ENCODE measurements at places on chromosomes 7 and 10. TPM values are rescaled to one million over a fixed set of nuclear protein-coding genes. Genes with fewer than 3 reads are reported as not detected.

The CNPY1 gene
- not detected for total RNA-seq

GRCh38 chr7:1123715-1124114 is 35.8 kb downstream of the GPER1 start:
- H3K27me3 ChIP-seq, result no peaks in the 10 kb centered on the region
- H3K4me1 ChIP-seq, result no peaks in the 10 kb centered on the region
- H3K4me3 ChIP-seq, result no peak overlapping the region
- no peaks in the 10 kb centered on the region for H3K36me3 ChIP-seq
- DNase-seq, result peak; percentile 94

DNA sequence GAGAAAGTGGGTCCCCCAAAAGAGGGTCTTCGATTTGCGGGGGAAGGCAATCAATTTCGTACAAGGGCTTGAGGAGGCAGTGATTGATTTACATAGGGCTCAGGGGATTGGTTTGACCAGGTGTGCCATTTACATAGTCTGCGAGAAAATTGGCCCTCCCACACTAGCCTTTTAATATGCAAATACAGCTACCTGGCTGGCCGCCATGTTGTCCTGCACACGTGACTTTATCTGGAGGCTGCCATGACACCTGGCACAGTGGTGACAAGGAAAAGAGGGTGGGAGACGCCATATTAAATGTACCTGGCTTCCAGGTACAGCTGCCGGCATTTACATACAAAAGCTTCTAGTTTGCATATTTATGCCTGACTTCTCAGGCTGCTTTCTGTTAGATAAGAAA is 1577.2 kb upstream of the LRRTM3 start:
- no peaks in the 10 kb centered on the region for H3K4me1 ChIP-seq
- H3K36me3 ChIP-seq, result no peaks in the 10 kb centered on the region
- no peak for DNase-seq
- H3K4me3 ChIP-seq, result no peak overlapping the region

The FBXL13 gene
- 1.4 TPM for total RNA-seq

DNA sequence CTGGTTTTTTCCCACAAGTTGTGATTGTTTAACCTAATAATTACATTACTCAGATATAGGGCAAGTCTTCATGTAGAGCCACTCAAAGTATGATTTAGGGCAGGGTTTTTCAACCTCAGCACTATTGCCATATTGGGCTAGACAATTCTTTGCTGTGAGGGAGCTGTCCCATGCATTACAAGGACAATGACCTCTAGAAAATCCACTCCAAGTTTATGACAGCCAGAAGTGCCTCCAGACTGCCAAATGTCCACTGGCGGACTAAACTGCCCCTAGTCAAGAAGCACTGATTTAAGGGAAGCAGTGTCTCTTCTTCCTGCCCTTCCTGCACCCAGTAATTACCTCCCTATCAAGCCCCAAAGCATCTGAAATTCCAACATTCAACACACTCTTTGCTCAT is 54.4 kb downstream of the ZNF800 start:
- no peaks in the 10 kb centered on the region for H3K27me3 ChIP-seq
- H3K4me1 ChIP-seq, result no peaks in the 10 kb centered on the region
- H3K36me3 ChIP-seq, result no peaks in the 10 kb centered on the region
- H3K27ac ChIP-seq, result no peak overlapping the region
- no peak overlapping the region for H3K4me3 ChIP-seq
- no peak for DNase-seq

The SLC13A1 gene
- not detected for total RNA-seq

The C10orf90 gene
- not detected for total RNA-seq

GRCh38 chr10:33263453-33263852 is 71.0 kb downstream of the NRP1 start:
- no peak overlapping the region for H3K4me3 ChIP-seq
- H3K27me3 ChIP-seq, result no peaks in the 10 kb centered on the region
- H3K27ac ChIP-seq, result no peak overlapping the region

The RPEL1 gene
- not detected for total RNA-seq

The PRRT4 gene
- 0.23 TPM for total RNA-seq

DNA sequence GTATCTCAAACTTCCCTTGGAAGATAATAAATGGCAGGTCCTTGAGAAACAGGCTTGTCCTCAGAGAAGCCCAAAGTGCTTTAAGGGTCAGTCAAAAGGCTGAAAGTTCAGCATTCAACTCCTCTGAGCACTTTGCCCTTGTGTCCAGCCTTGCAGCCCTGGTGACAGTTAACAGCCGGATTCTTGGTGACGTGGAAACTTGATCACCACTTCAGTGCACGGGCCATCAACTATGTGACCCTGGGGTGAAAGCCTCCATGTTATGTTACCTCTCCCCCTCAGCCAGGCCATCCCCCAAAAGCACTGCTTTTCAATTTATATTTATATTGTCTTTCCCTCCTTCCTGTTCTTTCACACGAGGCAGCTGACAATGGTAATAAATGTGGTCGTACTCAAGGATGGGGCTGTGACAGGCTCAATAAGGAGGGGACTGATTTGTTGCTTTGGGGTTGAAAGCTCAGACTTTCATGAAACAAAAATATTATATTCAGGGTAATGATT is 164.0 kb upstream of the NRP1 start:
- H3K4me1 ChIP-seq, result no peaks in the 10 kb centered on the region
- H3K27me3 ChIP-seq, result no peaks in the 10 kb centered on the region
- DNase-seq, result no peak

DNA sequence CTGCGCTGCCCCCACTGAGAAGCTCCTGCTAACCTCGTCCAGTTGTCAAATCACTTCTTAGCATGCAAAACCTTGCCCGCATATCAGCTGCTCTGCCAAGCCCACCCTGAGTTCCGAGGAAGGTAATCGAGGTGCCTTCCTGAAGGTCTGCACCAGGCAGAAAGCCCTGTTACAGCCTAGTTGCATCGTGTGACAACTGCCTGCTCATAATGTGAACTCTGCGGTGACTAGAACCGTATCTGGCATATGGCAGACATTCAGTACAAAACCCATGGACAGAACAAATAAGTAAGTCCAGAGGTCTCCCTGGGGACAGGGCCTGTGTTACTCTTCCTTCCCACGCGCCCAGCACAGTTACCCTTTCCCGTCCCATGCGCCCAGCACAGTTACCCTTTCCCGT is 394.3 kb downstream of the DNAJB6 start:
- H3K36me3 ChIP-seq, result no peaks in the 10 kb centered on the region
- DNase-seq, result no peak
- H3K27me3 ChIP-seq, result no peaks in the 10 kb centered on the region
- H3K4me3 ChIP-seq, result no peak overlapping the region
- H3K27ac ChIP-seq, result no peak overlapping the region

GRCh38 chr7:143181349-143181748 is 1.9 kb upstream of the TAS2R39 start:
- no peak for DNase-seq
- H3K4me1 ChIP-seq, result no peaks in the 10 kb centered on the region
- no peak overlapping the region for H3K4me3 ChIP-seq
- no peaks in the 10 kb centered on the region for H3K27me3 ChIP-seq

- peak; percentile 65 for DNase-seq
- H3K27me3 ChIP-seq, result no peaks in the 10 kb centered on the region
- H3K4me1 ChIP-seq, result no peaks in the 10 kb centered on the region
- H3K36me3 ChIP-seq, result no peaks in the 10 kb centered on the region
- no peak overlapping the region for H3K27ac ChIP-seq
Observed at GRCh38 chr7:155789001-155789725, 23.1 kb downstream of the SHH start.

The TNPO3 gene
- total RNA-seq, result 31.4 TPM

GRCh38 chr10:42875798-42876341 is 93.3 kb downstream of the BMS1 start:
- no peak overlapping the region for H3K27ac ChIP-seq
- no peak overlapping the region for H3K4me3 ChIP-seq
- DNase-seq, result no peak
- H3K4me1 ChIP-seq, result no peaks in the 10 kb centered on the region
- H3K36me3 ChIP-seq, result no peaks in the 10 kb centered on the region
- no peaks in the 10 kb centered on the region for H3K27me3 ChIP-seq

DNA sequence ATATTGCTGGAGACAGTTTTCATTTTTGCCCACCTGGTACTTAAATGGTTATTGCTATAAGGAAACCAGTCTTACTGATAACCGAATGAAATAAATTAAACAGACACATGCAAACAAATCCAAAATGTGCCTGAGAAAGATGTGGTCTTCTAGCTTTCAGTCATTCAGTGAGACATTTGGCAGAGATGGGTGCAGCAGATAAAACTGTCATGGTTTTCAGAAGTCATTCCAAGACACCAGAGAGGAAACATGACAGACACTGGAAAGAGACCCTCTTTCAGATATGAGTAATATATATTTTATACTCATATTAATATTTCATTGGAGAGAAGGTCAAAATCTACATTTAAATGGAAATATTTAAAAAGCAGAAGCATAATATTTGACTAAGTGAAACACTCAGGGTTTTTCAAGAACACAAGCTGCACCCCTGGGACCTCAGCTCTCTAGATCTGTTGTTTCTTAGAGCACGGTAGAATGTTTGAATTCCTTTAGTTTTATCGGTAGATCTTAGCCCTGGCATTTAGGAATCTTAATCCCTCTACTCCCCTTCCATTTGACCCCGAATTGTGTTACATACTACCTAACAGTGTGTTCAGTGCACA is 246.1 kb downstream of the AUTS2 start:
- no peaks in the 10 kb centered on the region for H3K27me3 ChIP-seq
- no peak for DNase-seq
- no peak overlapping the region for H3K4me3 ChIP-seq
- H3K27ac ChIP-seq, result no peak overlapping the region
- no peaks in the 10 kb centered on the region for H3K4me1 ChIP-seq

DNA sequence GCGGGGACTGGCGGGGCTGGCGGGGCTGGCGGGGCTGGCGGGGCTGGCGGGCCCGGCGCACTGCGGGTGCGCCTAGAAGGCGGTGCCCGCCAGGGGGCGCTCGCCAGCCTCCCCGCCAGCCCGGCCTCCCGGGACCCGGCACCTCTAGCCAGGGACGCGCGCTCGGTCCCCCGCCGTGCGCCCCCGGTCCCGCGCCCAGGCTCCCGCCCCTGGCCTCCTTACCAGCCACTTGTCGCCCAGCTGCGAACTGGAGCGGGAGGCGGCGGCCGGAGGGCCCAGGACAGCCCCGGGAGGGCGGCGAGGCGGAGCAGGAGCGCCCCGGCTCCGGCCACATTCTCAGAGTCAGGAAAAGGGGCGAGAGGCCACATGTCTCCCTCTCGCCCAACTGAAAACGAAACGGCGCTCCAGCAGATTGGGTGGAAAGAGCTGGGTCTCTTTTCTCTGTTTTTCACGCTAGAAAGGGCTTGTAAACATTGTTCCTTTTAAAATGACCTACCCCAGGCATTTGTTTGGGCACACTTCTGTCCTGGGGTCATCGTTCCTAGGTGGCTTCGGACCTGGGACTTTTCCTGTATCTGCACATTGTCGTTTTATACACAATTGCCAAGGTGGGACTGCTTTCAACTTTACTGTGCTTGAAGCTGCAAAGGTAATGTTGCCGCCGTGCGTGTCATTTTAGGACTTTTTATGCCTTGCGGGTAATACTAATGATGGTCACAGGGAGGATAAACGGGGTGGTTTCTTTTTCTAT is 378 bp upstream of the PRKCQ start:
- peak; percentile 76 for DNase-seq
- H3K4me1 ChIP-seq, result no peaks in the 10 kb centered on the region
- no peaks in the 10 kb centered on the region for H3K36me3 ChIP-seq
- peak overlapping the region; percentile 62 for H3K4me3 ChIP-seq

GRCh38 chr7:113705439-113705838 is 213.4 kb downstream of the PPP1R3A start:
- no peak for DNase-seq
- H3K4me1 ChIP-seq, result no peaks in the 10 kb centered on the region
- no peaks in the 10 kb centered on the region for H3K27me3 ChIP-seq
- no peaks in the 10 kb centered on the region for H3K36me3 ChIP-seq
- no peak overlapping the region for H3K27ac ChIP-seq

The DMBT1 gene
- total RNA-seq, result 0.10 TPM

DNA sequence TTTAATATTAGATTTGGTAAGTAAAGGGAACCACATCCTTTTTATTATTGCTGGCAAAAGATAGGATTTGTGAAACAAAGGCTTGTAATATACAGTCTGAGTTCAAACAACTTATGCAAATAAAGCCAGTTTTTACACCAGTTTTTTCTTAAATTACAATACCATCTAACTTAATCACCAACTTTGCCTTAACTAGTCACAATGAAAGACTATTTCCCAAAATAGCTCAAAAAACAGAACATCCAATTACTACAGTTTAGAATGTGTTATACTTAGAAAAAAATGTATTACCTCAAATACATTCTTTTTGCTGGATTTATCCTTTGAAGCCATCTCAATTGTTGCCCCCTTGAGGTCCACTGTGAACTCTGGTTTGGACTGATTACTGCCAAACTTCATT is 108.5 kb downstream of the ARHGAP12 start:
- no peaks in the 10 kb centered on the region for H3K27me3 ChIP-seq
- H3K4me1 ChIP-seq, result peaks cover 4% of the 10 kb centered on the region
- H3K4me3 ChIP-seq, result no peak overlapping the region
- H3K27ac ChIP-seq, result no peak overlapping the region
- peaks cover 2% of the 10 kb centered on the region for H3K36me3 ChIP-seq

- no peak for DNase-seq
- H3K27me3 ChIP-seq, result no peaks in the 10 kb centered on the region
- H3K36me3 ChIP-seq, result no peaks in the 10 kb centered on the region
Observed at GRCh38 chr7:130290745-130291144, 2.2 kb upstream of the CPA4 start.

DNA sequence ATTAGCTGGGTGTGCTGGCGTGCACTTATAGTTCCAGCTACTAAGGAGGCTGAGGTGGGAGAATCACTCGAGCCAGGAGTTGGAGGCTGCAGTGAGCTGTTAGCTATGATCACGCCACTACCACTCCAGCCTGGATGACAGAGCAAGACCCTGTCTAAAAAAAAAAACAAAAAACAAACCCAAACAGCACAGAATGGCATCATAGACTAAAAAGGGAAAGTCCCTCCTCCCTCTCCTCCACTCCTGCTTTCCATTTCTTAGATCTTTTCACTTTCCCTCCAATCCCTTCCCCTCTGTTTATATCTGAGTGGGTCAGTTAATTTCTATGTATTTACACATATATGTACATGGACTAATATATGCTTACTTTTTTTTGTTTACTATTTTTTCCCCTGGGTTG is 10.4 kb upstream of the PIP4K2A start:
- no peak for DNase-seq
- no peaks in the 10 kb centered on the region for H3K36me3 ChIP-seq
- H3K4me3 ChIP-seq, result no peak overlapping the region
- no peaks in the 10 kb centered on the region for H3K27me3 ChIP-seq
- no peak overlapping the region for H3K27ac ChIP-seq
- no peaks in the 10 kb centered on the region for H3K4me1 ChIP-seq

GRCh38 chr10:12782537-12782936 is 219.0 kb downstream of the CCDC3 start:
- no peaks in the 10 kb centered on the region for H3K27me3 ChIP-seq
- no peak overlapping the region for H3K27ac ChIP-seq
- no peaks in the 10 kb centered on the region for H3K36me3 ChIP-seq
- H3K4me1 ChIP-seq, result no peaks in the 10 kb centered on the region
- H3K4me3 ChIP-seq, result no peak overlapping the region
- no peak for DNase-seq

GRCh38 chr10:68550747-68551411 is 9.3 kb upstream of the TET1 start:
- H3K4me3 ChIP-seq, result no peak overlapping the region
- no peaks in the 10 kb centered on the region for H3K27me3 ChIP-seq
- DNase-seq, result no peak
- H3K4me1 ChIP-seq, result no peaks in the 10 kb centered on the region

The PNLIPRP3 gene
- total RNA-seq, result not detected

- no peak overlapping the region for H3K4me3 ChIP-seq
- H3K36me3 ChIP-seq, result no peaks in the 10 kb centered on the region
- H3K27me3 ChIP-seq, result no peaks in the 10 kb centered on the region
- peaks cover 2% of the 10 kb centered on the region for H3K4me1 ChIP-seq
- no peak for DNase-seq
Observed at GRCh38 chr10:59625721-59626522, 83.7 kb downstream of the SLC16A9 start.

Measured in aorta (tissue), 5 donors.